ENCODE measurements at places on chromosomes 7 and 10.

DNA sequence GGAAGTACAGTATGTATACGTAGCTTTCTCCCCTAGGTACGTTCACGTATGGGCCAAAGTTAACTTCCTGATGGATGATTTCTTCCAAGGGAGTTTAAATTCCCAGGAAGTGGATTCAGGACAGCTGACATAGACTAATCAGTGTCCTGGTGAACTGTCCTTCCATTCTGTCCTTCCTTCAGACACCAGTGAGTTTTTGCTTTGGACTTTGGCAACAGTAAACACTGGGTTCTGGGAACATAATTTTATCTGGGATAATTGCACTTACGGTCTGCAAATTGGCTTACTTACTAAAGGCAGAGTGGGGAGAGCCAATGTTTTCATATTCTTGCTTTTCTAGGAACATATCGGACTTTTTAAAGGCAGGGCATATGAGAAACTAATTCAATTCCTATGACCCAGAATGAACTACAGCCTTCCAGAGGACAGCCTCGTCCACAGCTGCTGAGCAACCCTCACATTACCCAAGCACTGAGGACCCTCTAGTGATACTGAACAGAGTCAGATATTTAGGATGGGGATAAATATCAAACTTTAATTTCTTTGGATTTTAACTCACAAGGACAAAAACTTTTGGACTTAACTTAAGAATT is 97.9 kb downstream of the RAB18 start:
- DNase-seq: no peak

DNA sequence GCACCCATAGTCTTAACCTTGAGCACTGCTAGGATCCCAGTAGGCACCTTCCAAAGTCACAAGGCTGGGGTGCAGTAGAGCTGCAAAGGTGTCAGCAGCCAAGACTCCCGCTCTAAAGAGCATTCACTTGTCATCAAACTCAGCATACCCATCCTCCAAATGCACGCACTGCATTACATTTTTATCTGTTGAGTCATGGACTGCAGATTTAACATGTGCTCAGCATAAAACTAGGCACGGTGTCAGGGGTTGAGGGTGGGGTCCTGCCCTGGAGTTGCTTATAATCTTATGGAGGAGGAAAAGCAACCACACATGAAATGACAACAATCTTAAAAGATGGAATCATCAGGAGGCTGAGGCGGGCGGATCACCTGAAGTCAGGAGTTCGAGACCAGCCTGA is 102.6 kb downstream of the PARP12 start:
- DNase-seq: no peak

GRCh38 chr7:105354383-105354782 is 34.3 kb downstream of the SRPK2 start:
- peak; percentile 40 for DNase-seq

DNA sequence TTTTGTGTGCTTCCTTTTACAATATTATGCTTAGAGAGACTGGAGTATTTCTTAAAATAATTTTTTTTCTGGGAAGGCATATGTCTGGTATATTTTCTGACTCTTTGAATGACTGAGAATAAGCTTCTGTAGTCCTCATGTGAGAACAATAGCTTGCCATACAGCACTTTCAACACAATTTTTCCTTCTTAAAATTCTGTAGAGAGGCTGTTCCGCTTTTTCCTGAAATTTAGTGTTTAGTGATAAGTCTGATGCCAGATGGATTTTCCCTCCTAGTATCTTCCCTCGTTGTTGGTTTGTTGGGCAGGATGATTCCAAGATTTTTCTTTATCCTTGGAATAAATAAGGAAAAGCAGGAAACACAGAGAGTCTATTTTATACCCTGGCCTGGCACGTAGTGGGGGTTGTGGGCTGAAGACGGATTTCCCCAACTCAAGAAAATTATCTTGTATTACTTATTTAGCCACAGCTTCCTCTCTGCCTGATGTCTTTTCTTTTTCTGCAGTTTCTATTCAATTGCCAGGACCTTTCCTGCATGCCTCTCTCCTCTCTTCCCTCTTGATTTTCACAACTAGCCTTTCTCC is 111.2 kb downstream of the AOAH start:
- no peak for DNase-seq

- no peak for DNase-seq
Observed at GRCh38 chr10:1253523-1254353, 197.6 kb downstream of the WDR37 start.

- DNase-seq: no peak
Observed at GRCh38 chr7:111010798-111011197, 80.1 kb upstream of the LRRN3 start.

DNA sequence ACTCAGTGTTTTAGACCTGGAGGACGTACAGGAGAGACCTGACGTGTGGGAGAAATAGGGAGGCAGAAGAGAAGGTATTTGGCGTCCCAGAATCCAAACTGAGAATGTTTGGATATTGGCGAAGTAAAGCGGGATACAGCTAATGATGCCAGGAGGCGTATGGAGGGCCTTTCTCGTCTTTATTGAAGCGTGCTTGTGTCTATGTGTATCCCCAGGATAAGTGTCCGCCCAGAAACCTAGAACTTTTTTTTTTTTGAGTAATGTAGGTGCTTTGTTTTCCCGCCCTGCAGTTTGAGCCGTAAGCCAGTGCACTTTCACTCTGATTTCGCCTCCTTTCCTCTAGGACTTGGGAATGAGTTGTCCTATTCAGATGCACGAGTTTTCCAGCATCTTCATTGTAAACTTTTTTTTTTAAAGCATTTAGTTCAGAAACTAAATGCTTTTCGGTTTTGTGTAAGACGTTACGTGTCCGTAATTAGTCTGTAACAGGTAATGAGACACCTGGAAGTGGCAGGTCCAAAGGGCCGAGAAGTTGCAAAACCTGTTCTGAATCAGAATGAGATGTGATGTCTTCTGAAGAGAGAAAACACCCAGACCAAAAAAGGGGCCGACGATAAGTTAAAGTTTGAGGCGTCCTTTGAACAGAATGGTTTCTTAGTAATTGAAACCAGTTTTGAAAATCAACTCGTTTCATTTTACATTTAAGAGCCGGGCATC is 746 bp downstream of the ARL5B start:
- no peak for DNase-seq

DNA sequence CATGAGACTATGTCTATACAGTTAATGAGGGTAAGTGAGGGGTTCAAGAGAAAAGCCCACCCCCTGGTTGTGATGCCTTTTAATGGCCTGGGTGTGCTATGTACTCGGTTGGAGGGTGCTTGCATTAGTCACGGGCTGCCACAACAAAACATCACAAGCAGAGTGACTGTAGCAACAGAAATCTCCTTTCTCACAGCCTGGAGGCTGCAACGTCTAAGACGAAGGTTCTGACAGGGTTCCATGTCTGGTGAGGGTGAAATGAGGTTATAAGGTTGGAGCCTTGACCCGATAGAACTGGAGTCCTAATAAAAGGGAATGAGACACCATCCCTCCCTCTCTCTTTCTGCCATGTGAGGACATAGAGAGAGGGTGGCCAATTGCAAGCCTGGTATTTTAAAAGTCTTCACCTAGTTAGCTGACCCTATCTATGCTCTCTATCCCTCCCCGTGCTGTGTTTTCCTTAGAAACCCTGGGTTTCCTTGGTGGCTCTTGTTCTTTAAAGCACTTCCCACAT is 126.0 kb upstream of the GDF10 start:
- DNase-seq: no peak

DNA sequence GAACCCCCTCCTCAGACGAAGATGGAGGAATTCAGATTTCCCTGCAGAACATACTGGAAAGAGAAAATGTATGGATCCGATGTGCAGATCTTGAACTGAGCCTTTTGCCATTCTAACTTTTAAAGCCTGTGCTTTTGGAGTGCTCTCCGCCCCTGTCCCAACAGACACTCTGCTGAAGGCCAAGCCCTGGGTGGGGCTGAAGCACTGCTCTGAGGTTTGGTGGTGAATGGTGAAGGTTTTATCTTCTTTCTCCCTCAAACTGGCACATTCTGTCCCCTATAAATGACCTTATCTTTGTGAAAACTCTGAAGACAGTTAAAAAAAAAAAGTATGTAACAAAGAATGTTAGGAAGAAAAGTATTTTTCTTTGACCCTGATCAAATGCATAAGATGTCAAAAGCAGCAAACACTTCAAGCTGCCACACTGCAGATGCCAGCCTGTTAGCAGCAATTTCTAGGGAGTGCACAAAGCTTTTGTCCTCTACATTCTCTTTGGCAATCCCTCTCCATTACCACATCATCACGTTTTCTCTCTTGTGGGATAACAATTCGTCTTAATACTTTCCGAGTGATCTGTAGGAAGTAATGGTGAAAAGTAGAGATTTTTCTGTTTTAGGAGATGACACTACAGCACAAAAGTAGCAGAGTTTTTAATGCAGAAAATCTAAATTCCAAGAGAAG is 137.3 kb upstream of the CCDC6 start:
- DNase-seq: no peak

DNA sequence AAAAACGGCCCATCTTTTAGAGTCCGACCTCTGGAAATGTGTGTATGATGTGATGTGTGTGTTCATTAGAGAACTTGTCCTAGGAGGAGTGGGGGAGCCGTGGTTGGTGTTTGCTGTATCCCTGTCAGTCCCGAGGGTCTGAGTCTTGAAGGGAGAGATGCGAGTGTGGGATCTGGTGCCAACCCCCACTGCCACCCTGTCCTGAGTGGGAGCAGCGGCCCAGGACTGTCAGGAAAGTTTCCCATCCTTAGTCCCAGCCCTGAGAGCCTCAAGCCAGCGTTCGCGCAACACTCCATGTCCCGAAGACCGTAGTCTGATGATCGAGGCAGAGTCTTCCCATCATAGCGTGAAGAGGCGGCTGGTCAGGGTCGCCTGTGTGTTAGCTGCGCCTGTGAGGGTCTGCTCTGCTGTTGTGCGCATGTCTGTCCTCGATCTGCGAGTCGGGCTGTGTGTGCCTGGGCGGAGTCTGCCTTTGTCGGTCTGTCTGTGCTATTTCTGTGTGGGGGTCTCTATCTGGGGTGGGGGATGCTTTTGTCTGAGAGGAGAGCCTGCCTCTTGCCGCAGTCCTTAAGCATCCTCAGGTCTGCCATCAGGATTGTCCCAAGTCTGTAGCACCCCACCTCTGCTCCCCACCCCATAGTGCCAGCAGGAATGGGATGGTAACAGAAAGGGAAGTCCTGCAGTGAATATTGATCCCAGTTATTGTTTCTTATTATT is 514 bp upstream of the CHAT start:
- no peak for DNase-seq

DNA sequence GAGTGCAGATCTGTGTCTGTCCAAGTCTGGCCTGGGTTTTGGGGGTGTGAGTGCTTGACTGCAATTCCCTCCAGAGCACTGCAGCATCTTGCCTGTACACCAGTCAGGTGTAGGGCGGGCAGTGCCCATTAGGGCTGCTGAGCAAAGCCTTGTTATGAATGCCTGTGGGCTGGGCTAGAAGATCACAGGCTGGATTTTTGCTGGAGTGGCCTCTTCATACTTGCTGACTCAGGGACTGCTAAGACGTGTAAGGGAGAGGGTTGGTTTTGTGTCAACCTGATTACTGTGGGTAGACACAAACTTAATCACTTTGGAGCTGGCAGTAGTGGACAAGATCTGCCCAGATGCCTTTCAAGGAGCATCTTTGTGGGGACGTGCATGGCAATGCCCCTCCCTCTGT is 29.6 kb downstream of the DMBT1 start:
- DNase-seq: peak; percentile 94

GRCh38 chr10:124827474-124827873 is 25.9 kb downstream of the ABRAXAS2 start:
- DNase-seq: peak; percentile 18

DNA sequence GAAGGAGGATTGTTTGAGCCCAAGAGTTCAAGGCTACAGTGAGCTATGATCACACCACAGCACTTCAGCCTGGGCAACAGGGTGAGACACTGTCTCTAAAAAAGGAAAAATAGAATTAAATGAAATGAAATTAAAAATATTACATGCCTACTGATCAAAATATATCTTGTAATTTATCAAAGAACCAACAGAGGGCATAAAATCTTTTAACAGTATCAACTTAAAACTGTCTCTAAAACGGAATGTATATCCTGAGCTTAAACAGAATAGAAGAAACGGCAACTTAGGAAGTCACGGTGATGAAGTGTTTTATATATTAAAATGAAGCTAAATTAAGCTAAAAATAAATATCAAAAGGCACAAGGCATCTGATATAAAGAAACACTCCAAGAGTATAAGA is 78.8 kb downstream of the MTPAP start:
- DNase-seq: no peak

DNA sequence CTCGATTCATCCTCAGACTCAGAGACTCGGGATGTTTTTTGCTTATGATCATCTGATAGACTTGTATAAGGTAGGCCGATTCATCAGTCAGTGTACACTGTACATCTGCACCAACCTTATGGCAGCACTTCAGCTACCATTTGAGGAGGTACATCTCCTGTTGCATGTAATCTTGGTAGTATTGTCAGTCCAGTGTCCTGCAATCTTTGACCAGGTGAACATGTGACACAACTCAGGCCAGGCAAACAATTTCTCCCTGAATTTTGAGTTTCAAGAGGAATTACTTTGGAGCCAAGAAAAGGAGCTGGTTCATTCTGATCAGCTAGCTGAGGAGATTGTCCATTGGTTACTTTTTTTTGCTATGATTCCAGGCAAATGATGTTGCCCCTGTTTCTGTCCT is 19.7 kb upstream of the WASL start:
- no peak for DNase-seq

GRCh38 chr10:96041146-96041545 is 2.2 kb upstream of the CCNJ start:
- no peak for DNase-seq

DNA sequence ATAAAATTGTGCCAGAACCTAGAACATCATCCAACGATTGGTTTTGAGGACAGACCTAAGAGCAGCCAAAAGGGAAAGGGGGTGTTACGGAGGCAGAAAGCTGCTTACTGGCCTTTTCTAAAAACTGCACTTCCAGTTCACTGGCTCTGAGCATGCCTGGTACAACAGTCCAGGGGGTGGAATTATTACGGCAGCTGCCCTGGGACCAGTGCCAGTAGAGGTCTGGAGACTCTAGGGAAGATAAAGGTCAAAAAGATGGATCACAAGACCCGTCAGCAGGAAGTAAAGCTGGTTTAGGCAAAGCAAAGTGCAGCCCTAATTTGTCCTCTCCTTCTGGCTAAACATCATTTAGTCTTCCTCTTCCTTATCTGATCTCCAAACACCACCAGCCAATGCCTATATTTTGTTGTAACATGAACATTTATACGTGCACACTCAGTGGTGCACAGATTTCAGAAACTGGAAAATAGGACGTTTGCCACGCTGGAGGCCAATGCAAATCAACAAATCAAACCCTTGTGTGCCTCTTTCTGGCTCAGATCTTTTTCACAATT is 216.4 kb upstream of the DPP6 start:
- DNase-seq: no peak

DNA sequence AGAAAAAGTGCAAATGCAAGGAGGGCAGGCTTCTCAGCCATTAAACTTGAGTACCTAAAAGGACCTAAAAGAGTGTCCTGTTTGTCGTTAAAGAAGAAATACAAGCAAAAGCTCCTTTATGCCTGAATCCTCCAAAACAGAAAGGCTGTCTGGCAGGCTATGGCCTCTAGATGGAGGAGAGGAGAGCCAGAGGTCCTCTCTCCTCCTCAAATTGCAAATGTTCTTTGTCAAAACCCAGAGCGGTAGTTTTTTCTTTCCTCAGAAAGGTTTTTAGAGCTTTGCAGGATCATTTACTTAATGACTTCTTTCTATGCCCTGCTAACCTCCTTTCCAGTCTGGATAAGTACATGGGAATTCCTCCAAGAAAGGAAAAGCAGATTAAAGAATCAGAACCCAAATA is 1.9 kb upstream of the SORCS1 start:
- no peak for DNase-seq

All from myocyte (in vitro differentiated cells).